ENCODE measurements at places on chromosomes 1 and 21.

- DNase-seq = no peak
These were observed 31.2 kb upstream of the TSPEAR start for GRCh38 chr21:44742418-44743153.

DNA sequence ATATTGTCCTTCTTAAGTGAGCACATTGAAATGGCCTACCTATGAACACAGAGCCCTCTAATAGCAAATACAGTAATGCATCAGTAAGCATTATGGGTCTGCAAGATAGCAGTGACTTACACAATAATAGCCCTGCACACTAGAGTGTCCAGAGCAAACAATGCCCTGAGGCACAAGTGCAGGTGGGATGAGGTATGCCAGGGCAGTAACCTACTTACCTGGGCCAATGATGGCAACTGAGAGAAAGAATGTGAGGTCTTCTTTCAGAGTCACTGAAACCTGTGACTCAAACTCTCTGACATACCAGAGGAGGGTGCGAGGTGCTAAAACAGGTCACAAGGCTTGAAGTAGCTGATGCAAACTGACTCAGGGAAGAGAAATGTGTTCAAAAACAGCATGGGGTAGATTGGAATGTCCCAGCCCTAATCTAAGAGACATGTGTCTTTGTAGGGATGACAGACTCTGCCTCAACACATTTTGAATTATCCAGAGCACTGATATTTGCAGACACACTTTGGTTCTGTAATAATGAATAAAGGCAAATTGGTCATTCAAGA is 168.5 kb upstream of the RUNX1 start:
- peak; percentile 97 for DNase-seq

GRCh38 chr1:19654386-19654785 is 10.3 kb downstream of the NBL1 start:
- DNase-seq = no peak

GRCh38 chr1:240194120-240194519 is 102.4 kb downstream of the FMN2 start:
- peak; percentile 58 for DNase-seq

DNA sequence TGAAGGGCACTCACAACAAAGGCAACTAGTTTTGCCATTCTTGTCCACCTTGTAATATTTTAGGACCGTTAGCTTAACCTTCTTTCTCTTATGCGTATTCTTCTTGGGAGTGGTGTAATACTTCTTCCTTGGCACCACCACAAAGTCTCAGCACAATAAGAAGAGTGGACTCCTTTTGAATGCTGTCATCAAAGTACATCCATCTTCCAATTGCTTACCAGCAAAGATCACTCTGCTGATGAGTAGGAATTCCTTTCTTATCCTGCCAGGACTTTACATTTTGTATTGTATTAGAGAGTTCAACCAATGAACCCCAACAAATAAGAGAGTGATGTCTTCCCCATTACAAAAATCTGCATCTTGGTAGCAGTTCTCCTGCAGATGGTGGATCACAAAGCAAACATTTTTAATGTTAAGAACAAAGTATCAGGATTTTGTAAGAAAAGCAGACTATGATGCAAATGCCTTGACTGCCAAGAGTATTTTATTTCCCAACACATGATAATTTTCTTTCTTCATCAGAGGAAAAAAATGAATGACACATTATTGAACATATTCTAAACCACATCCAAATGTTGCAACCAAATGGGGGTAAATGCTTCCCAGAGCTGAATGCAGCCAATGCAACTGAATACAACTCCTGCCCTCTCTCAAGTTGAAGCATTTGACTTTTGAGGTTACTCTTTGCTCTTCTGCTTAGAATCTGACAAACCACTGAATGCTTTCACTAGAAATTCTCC is 5.1 kb upstream of the ARNT start:
- peak; percentile 83 for DNase-seq

DNA sequence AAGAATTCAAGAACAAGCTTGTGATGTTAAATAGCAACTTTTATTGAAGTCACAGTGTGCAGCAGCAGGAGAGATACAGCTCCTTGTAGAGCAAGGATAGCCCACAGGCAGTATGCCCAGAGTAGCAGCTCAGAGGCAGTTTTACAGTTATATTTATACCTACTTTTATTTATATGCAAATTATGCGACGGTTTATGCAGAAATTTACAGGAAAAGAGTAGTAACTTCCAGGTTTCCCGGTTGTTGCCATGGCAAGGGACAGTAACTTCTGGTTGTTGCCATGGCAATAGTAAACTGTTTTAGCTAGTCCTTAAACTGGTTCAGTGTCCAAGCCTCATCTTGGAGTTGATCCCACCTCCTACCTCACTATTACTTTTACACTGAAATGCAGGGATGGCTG is 344.6 kb upstream of the LYPLAL1 start:
- no peak for DNase-seq

GRCh38 chr1:172775606-172776005 is 116.7 kb downstream of the FASLG start:
- DNase-seq = no peak

DNA sequence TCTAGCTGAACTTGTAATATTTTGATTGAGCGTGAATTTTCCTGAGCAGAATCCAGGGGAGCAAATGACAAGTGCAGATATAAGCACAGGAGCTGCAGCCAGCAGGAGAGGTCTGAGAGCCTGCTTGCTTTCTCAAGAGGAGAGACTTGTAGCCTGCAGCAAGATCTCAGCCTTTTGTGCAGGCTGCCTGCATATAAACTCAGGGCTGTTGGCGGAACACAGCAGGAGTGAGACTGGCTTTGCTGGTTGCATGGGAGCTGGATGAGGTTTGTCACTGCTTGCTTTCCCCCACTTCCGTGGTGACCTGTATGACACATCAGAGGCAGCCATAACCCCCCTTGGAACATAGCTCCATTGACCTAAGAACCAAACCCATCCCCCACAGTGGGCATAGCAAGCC is 725.4 kb upstream of the RGS18 start:
- no peak for DNase-seq

DNA sequence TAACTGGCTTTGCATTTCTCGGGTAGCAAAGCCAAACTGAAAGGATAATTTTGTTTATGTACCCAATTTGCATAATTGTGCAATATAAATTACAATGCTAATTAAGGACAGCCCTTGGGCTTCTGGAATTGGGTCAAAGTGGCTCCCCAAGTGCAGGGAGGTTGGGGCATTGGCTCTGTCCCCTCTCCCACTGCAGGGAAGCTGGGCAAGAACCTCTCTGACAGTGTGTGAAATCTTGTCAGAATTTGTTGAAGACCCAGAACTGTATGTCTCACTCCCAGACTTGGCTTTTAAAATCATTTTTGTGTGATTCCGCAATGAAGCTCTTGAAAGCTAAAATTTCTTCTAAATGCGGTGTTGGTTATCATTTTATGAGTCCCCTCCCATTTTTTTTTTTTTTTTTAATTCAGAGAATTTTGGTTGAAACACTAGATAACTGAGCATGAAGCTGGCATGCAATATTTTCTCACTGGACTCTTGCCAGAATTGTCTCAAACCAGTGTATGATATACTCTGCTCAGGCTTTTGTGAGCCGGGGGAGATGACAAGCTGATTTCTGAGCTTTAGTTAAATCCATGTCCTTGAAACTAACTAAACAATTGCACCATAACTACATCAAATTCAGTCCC is 878.9 kb upstream of the CXADR start:
- DNase-seq = peak; percentile 28

All from fibroblast of skin of back (primary cell).